Muscle of back (tissue), 13 donors: ENCODE measurements at places on chromosomes 1 and 21.
A peak's percentile ranks its signal among the peaks of the same experiment; 100 is the strongest.

DNA sequence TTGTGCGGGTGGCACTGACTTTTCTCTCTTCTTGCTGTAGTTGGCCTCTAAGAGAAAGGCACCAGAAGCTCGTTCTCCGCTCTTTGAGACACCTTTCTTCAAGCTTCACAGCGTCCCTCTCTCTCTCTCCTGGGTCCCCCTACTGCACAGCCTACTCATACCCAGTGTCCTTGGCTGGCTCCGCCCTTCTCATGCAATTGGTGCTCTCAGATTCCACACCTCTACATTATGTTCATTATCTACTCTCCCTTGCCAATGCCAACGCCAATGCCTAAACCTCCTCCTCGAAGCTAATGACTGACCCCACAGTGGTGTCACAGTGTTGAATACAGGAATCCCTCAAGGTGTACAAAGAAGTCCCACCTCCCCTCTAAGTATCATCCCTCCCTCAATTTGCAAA lies 4.8 kb upstream of the DNAJC28 start:
- no peak for DNase-seq

- no peak for DNase-seq
Measured at GRCh38 chr21:30962013-30962412, 76.3 kb downstream of the KRTAP19-8 start.

DNA sequence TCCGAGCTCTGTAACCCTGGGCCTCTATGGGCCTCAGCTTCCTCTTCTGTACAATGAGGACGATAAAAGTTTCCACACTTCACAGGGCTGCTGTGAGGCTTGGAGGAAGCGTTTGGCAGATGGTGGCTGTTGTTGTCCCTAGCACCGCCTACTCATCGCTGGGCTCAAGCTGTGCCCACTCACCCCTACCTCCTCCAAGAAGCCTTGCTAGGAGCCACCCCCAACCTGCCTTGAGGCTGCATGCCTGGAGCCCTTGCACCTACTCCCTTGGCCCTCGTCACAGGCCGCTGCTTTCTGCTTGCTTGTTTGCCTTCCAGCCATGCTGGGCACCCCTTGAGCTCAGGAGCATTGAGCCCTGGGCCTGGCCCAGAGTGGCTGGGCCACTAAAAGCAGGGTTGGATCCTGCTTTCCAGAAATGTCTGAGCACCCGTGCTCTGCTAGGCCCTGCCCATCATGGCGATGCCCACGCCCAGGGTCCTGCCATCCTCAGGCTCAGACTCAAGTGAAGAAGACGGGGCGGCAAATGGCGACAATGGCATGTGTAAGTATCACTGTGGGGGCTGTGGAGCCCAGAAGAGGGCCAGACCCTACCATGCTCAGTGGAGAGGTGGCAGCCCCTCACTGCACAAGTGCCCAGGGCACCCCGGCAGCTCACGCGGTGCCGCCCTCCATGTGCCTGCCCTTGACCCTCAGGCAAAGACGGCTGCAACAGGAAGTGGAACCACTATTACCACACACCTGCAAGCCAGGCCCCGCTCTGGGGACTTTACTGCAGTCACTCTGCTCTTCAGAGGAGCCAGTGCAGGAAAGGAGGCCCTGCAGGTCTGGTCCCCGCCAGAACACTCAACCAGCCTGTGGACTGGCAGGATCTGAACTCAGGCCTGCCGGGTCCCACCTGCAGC lies 9.5 kb downstream of the SH3BGRL3 start:
- DNase-seq, result peak; percentile 53

DNA sequence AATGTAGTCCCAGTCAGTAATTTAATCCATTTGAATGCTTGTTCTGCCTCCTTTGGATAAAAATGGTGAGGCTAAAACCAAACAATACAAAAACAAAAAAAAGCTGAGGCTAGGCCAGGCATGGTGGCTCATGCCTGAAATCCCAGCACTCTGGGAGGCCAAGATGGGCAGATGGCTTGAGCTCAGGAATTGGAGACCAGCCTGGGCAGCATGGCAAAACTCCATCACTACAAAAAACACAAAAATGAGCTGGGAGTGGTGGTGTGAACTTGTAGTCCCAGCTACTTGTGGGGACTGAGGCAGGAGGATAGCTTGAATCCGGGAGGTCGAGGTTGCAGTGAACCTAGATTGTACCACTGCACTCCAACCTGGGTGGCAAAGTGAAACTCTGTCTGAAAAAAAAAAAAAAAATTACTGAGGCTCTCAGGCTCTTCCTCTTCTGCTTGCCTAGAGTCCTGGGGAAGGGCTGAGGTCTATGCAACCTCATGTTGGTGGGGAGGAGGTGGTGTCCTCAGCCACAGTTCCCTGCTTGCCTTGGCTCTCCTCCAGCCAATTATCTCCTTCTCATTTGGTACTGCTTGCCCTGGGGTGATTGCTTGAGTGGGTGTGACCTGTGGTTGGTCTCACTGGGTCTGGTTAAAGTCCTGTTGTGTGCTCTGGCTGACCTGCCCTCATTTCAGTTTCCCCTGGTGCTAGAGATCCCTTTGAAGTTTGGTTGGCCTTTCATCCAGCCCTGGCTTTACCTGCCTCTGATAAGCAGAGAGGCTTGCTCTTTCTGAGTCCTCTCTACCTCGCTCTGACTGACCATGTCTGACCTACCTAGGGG lies 20.9 kb downstream of the S1PR1 start:
- no peak for DNase-seq

DNA sequence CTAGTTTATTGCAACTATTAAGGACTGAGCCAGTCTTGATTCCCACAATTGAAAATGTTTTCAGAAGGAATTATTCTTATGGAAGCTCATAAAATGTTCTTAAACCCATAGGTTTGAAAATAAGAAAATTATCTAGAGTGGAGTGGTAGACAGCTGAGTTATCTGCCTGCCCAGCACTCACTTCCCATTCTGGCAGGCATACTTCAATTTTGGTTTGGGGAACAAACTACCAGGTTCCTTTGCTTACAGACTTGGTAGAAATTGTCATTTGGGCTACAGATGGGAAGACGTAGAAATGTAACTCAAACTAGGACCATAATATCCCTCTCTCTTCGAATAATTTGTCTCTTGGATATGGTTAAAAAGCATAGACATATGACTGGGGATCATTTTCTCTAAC lies 18.4 kb downstream of the JUN start:
- DNase-seq, result no peak

GRCh38 chr1:24362982-24363614 lies 43.9 kb downstream of the GRHL3 start:
- DNase-seq, result peak; percentile 72

- DNase-seq, result no peak
Measured at GRCh38 chr1:58223522-58223921, 323.0 kb downstream of the OMA1 start.

DNA sequence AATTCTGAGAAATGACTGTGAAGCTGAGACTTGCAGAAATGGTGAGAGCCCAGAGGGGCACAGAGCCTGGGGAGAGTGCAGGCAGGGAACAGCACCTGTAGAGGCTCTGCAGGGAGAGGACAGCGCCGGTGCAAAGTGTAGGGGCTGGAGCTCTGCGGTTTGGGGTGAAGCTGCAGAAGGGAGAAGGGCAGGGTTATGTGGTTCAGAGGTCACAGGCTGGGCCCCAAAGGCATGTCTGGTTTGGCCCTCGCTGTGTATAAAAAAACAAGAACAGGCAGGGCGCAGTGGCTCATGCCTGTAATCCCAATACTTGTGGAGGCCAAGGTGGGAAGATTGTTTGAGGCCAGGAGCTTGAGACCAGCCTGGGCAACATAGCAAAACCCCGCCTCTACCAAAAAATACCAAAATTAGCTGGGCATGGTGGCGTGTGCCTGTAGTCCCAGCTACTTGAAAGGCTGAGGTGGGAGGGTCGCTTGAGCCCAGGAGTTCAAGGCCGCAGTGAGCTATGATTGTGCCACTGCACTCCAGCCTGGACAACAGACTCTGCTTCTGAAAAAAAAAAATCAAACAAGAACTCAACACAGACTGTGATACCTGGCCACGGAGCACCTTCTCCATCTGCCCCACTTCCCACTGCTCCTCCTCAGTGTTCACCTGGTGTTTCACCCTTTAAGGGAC lies 29.1 kb downstream of the SERINC2 start:
- no peak for DNase-seq

GRCh38 chr1:108816049-108816893 lies 40.6 kb downstream of the AKNAD1 start:
- DNase-seq, result peak; percentile 93

DNA sequence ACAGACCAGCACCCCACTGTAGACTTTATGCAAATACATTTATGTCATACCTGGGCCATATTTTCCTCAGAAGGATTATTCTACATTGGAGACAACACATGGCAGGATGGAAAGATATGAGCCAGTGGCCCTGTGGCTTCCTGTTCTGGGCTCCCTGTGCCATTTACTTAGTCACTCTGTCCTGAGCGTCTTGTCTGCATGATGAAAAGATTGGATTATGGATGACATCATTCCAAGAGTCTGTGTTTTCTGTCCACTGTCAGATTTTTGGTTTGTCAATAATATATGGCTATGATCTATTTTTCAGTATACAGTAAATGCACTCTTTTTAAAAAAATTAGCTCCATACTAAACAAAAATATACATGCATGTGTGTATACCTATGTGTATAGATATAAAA lies 30.8 kb downstream of the IGSF5 start:
- no peak for DNase-seq

DNA sequence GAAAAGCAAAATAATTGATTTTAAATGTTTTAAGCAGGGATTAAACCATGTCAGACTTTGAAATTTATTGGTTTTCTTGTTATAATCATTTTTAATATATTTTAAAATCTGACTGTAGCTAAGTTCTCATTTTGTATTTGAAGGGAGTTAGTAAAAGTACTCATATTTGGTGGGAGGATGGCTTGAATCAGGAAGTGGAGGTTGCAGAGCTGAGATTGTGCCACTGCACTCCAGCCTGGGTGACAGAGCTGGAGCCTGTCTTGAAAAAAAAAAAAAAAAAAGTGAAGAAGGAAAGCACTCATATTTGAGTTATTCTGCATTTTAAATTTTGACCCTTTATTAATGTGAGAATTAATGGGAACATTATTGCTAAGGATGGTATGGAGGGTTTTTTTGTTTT lies 106.0 kb downstream of the RABGAP1L start:
- no peak for DNase-seq

DNA sequence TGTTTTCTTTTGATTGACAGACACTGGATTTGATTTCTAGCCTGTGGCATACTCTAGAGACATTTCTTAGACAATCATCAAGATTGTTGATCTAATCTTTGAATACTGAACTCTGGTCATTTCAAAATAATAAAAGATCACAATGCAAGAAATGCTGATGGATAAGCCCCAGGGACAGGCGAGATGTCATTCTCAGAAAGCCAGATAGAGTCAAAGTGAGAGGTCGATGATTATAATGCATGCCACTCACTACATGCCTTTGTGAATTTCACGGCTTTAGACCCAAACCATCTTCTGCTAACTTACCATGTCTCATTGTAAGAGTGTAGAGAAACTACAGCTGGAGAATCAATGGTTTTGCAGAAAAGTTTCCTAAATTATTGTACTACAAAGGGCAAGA lies 257.1 kb downstream of the DYRK1A start:
- no peak for DNase-seq

DNA sequence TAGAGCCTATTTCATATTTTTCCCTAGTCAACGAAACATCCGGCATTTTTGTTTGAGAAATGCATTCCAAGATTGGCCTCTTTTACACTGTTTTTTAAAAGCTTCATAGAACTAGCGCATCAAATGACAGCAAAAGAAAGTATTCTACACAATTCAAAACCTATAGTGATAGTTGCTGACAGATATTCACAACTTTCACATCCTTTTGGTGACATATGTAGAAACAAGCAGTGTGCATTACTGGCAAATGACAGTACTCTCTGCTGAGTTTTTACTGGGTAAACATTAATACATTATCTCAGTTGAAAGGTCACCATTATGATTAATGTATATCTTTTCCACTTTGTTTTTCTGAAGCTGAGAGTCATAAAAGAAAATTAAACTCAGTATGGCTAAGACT lies 135.4 kb upstream of the RGS18 start:
- no peak for DNase-seq

GRCh38 chr1:191305370-191305769 lies 827.7 kb upstream of the BRINP3 start:
- DNase-seq, result no peak

GRCh38 chr1:152537496-152537895 lies 23.2 kb downstream of the CRCT1 start:
- DNase-seq, result no peak

DNA sequence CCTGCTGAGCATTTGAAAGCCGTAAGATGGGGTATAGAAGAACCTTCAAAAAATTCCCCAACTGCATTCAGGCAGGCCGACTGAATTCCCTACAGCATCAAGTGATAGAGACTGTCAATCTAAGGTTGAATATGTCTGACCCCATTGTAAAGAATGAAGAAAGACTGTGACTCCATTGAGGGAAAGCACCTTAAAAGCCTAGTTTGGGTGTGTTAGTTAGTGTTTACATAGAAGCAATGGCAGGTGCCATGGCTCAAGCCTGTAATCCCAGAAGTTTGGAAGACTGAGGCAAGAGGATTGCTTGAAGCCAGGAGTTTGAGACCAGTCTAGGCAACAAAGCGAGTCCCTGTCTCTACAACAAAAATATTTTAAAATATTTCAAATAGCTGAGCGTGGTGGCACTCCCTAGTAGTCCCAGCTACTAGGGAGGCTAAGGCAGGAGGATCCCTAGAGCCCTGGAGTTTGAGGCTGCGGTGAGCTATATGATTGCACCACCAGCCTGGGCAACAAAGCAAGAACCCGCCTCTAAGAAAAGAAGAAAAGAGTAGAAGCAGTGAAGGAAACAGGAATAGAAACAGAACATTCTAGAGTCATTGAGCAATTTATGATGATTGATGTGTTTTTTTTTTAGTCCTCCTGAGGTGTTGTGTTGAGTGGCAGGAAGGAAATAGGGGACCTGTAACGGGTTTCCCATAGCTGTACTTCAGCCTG lies 15.4 kb downstream of the POLR3GL start:
- DNase-seq, result no peak

GRCh38 chr1:188642704-188643103 lies 1814.0 kb downstream of the PLA2G4A start:
- DNase-seq, result no peak

GRCh38 chr1:220003015-220003414 lies 43.3 kb downstream of the EPRS1 start:
- DNase-seq, result no peak

GRCh38 chr1:243482141-243483022 lies 226.5 kb downstream of the SDCCAG8 start:
- no peak for DNase-seq

DNA sequence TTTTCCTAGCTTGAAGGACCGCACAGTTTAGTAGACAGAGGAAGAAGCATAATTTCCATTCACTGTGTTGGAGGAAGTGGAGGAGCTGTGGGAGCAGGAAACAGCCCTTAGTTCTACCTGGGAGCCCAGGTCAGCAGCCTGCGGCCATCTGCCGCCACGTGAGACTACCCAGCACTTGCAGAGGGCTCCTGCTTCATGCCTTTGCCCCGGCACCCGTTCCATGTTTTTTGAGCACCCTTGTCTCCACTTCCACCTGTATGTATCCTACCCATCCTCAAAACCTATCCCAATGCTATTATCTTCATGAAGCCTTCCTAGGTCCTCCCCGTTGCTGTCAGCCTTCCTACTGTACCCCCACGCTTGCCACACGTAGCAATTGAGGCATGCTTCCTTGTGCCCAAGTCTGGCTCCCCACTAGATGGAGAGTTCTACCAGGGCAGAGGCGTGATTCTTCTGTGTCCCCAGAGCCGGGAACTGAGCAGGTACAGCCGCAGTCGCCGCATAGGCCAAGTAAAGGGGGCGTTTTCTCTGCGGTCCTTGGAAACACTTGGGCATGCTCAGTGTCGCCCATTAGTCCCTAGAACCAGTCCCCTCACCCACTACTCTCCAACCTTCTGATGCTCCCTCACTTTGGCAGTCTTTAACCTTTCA lies 1.9 kb downstream of the SLC6A9 start:
- DNase-seq, result no peak

GRCh38 chr1:3329640-3330281 lies 124.7 kb upstream of the ARHGEF16 start:
- no peak for DNase-seq

- DNase-seq, result no peak
Measured at GRCh38 chr1:112676543-112676942, 2.1 kb downstream of the MOV10 start.
